ENCODE measurements at places on chromosomes 1 and 21.
A peak's percentile ranks its signal among the peaks of the same experiment; 100 is the strongest.

GRCh38 chr21:45049714-45050344 is 24.6 kb upstream of the ADARB1 start:
- DNase-seq, result peak; percentile 43

- peak; percentile 43 for DNase-seq
These were observed 6.0 kb downstream of the DYNLT5 start for GRCh38 chr1:66758241-66758755.

- no peak for DNase-seq
These were observed 1.8 kb upstream of the CSMD2 start for GRCh38 chr1:34166625-34167361.

GRCh38 chr1:51768971-51769588 is 109.4 kb downstream of the NRDC start:
- peak; percentile 89 for DNase-seq

GRCh38 chr1:204110894-204111633 is 38.1 kb downstream of the SOX13 start:
- no peak for DNase-seq

DNA sequence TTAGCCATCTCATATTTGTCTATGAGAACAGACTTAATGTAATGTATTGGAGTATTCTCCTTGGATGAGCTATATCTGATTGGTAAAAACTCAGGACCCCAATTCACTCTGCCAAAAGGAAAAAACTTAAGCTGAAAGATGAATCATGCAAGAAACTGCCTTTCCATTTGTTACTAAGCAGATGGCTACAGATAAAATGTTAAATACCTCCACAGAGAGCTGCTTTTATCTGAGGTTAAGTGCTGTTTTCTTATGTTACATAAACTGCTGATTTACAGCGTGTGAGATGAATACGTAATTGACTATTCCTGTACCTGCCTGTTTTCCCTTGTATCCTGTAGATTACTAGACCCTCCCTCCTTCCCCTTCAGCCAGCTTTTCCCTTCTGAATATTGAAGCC is 49.3 kb downstream of the CLCA4 start:
- DNase-seq, result no peak

DNA sequence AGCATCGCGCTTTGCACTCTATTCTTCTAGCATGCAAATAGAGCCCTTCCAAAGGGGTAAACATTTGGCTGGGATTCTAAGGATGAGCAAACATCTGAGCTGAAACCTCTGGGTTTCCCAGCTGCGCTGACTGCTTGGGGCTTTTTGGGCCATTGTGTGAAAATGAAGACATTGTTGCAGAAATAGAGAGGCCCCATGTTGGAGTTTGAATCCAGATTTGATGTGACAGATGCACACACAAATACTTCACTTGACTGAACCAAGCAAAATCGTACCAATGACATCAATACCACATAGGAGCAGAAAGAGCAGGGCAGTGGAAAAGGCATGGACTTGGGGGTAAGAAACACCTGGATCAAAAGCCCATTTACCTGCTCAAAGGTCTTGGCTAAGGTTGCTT is 144.6 kb upstream of the HMGB4 start:
- DNase-seq, result no peak

GRCh38 chr1:5910276-5910620 is 82.0 kb downstream of the NPHP4 start:
- DNase-seq, result no peak

DNA sequence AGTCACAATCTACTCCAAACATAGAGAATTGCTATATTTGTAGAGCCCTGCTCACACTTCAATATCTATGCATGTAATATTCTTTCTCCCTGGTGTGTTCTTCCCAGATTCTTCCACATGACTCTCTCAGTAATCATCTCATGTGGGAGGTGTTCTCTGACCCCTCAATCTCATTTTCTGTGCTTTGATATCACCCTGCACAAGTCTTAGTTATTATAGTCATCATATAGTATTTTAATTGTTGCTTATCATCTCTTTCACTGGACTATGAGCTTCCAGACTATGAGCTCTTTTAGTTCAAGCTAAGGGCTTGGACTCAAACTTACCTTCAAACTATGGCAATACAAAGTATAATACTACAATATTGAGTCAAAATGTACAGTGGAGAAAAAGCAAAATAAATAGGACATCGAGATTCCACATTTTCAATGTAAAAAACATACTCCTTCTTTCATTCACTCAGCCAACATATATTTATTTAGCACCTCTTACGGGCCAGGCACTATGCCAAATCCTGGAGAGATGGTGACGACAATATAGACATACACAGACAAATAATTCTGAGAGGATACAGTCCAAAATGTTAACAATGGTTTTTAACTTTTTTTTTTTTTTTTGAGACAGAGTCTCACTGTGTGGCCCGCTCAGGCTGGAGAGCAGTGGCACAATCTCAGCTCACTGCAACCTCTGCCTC is 12.7 kb downstream of the TESK2 start:
- DNase-seq, result peak; percentile 24

GRCh38 chr1:57536749-57537423 is 113.0 kb upstream of the DAB1 start:
- no peak for DNase-seq

DNA sequence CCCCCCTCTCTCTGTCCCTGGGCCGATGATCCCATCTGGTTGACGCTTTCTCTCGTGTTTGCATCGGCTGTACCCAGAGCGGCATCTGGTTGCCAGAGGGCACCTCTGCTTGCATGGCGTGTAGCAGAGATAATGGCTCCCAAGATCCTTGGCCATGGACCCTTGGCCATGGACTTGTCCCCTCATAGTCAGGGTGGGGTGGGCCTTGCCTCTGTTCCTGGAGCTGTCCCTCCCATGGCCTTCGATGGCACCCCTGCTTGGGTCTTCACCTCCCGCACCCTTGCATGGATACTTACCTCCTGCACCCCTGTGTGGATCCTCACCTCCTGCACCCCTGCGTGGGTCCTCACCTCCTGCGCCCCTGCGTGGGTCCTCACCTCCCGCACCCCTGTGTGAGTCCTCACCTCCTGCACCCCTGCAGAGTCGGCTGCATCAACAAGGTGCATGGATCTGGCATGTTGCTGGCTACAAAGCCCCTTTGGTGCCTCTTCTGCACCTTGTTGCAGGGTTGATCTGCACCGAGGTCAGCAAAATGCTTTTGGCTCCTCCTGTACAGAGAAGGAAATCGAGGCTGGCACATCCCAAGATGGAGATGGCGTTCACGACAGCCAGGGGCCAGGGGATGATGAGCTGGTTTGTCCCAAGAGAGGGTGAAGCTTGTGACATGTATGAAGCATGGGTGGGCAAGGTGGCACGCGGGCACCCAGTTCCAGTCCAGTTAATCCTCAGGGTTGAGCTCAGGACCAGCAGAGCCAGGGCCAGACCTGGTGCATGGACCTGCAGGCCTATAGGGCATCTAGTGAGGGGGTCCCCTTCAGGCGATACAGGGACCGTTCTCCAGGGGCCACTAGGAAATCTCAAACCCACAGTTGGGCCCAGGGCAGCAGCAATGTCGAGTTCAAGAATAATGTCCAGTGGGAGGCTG is 46.1 kb upstream of the C1orf174 start:
- DNase-seq, result no peak

DNA sequence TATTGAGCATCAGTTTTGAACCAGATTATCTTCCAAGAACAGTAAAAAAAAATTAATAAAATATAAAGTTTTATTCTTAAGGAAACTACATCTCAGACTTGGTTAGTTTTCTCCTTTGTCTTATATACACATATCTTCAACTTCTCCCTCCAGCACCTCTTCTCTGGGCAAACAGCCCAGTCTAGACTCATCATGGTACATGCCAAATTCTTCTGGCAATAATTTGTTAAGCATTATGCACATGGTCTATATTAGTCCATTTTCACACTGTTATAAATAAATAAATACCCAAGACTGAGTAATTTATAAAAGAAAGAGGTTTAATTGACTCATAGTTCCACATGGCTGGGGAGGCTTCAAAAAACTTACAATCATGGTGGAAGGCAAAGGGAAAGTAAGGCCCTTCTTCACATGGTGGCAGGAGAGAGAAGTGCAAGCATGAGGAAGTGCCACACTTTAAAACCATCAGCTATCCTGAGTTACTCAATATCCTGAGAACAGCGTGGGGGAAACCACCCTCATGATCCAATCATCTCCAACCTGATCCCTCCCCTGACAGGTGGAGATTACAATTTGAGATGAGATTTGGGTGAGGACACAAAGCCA is 108.7 kb upstream of the RNPC3 start:
- peak; percentile 52 for DNase-seq

GRCh38 chr1:13700521-13701270 is 708 bp downstream of the PRDM2 start:
- peak; percentile 45 for DNase-seq

- no peak for DNase-seq
These were observed 22.7 kb downstream of the HSPG2 start for GRCh38 chr1:21914450-21914849.

DNA sequence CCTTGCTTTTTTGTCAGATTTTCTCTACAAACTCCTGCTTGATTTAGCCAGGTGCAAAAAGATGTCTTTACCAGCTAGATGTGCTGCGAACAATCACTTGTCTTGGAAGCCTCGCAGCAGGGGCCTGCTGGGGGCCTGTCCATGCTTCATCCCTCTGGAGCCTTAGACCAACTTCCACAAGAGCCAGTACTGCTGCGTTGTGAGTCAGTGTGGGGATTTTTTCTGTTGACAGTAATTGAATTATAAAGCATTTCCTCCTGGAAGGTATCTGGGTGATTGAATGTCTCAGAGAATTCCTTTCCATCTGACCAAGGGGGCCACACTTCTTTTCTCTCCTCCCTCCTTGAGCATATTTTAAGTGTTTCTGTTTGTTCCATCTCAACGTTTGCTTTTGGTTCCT is 40.4 kb upstream of the LDLRAP1 start:
- DNase-seq, result peak; percentile 71

GRCh38 chr1:61687901-61688300 is 37.0 kb downstream of the TM2D1 start:
- DNase-seq, result no peak

DNA sequence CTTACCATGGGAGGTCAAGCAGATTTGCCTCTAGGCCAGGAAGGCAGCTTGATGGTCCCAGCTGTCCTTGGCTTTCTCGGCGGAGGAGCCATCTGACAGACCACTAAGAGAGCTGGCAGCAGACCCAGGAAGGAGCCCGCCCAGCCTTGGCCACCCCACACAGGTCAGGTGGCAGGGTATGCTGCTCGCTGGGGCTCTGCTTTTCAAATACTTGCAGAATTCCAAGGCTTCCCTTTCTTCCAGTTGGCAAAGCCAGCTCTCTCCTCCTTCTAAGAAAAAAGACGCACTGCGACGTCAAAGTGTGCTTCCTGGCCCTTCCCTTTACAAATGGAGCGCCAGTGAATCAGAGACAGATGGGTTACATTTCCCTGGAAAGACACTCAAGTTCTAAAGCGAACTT is 229.4 kb downstream of the CACNA1E start:
- DNase-seq, result no peak
